ENCODE measurements at places on chromosomes 7 and 10.

DNA sequence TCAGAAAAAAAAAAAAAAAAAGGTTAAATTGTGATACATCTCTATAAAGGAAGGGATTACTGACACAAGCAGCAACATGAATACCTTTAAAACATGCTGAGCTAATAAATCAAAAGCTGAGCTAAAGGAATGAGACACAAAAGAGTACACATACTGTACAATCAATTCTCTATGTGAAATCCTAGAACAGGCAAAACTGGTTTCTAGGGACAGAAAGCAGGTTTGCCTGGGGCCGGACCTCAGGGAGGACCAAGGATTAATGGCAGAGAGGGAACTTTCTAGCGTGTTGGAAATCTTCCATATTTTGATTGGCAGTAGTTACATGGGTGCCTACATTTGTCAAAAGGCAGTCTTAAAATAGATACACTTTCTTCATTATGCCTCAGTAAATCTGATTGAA is 52.5 kb downstream of the KLRG2 start:
- no peak for DNase-seq

DNA sequence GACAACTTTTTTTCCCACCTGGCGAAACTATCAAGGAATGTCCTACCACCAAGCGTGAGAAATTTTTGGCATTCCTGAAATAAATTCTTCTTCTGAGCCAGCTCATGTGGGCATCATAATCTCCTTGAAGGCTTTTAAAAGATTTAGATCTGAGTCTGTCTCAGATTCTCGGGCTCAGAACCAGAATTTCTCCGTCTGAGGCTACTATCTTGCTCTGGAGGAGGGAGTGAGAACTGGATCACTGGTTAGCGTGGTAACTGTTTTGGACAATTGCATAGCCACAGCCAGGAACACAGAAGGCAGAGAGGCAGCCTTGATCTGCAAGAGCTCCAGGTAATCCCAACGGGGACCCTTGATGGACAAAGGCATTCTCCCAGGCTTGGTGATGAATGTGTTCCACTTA is 1.0 kb upstream of the PLAC9 start:
- no peak for DNase-seq

GRCh38 chr10:112810711-112811151 is 139.3 kb upstream of the TCF7L2 start:
- DNase-seq = no peak

GRCh38 chr10:60980997-60981396 is 37.0 kb upstream of the RHOBTB1 start:
- no peak for DNase-seq

- no peak for DNase-seq
Measured at GRCh38 chr10:96512524-96513304, 1.0 kb downstream of the TLL2 start.

- no peak for DNase-seq
Measured at GRCh38 chr10:88735661-88736060, 24.2 kb upstream of the LIPN start.

GRCh38 chr10:100330079-100330478 is at the start of gene PKD2L1:
TSS of gene PKD2L1 (minus strand) at chr10:100330228. CDS start at chr10:100330103, 125 bp downstream.
- no peak for DNase-seq

DNA sequence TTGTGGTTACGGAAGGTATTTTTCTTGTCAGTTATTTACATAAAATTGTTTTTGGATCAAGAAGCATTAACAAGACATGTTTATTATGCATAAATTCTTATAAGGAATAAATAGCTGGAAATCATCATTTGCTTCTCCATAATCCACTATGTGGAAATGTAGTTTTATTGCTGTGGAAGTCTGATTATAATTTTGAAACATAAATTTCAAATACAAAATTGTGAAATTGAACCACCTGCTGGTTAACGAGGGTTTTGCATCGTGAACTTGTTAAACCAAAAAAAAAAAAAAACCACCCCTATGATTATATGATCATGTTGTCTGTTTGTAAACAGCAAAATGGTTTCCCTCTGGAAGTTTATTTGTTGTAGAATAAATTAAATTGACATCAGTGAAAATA is 25.9 kb downstream of the ABRAXAS2 start:
- no peak for DNase-seq

DNA sequence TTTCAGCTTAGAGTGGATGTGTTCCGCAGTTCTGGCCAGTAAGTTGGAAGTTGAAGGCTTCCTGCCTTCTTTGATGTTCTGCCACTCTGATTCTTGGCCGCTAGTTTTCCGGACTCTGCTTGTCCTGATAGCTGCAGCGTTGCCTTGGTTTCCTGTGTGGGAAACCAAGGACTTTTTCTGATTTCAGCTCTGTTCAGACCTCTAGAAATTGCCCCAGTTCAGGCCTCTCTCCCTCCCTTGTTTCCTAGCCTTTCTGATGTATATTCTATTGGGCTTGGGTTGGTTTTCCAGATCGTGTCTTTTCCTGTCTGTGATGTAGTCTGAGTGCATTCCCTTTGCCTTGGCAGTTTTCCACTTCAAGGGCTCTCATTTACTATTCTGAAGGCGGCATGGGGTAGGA is 318.7 kb downstream of the BBS9 start:
- DNase-seq = no peak

GRCh38 chr7:114481999-114482398 is 67.4 kb downstream of the FOXP2 start:
- no peak for DNase-seq

- DNase-seq = no peak
Measured at GRCh38 chr7:66055321-66055956, 20.2 kb upstream of the ASL start.

DNA sequence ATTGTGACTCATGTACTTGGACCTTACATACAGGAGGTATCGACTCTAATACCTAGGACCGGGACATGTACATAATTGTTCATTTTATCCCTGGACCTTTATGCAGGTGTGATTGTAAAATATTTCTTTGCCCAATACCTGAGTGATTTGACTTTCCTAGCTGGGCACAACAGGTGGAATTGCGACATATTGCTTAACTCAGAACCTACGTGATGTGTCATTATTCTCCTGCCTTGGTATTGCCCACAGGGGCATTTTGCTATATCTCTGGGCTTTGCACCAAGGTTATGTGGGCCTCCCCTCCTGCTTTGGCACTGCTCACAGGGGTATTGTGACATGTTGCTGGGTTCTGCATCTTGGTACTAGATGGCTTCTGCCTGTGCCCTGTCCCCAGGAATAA is 23.9 kb upstream of the ZNF107 start:
- DNase-seq = no peak

GRCh38 chr7:5351507-5352265 is 68.9 kb downstream of the SLC29A4 start:
- no peak for DNase-seq

- no peak for DNase-seq
Measured at GRCh38 chr7:151039850-151040548, 8.3 kb upstream of the ASIC3 start.

DNA sequence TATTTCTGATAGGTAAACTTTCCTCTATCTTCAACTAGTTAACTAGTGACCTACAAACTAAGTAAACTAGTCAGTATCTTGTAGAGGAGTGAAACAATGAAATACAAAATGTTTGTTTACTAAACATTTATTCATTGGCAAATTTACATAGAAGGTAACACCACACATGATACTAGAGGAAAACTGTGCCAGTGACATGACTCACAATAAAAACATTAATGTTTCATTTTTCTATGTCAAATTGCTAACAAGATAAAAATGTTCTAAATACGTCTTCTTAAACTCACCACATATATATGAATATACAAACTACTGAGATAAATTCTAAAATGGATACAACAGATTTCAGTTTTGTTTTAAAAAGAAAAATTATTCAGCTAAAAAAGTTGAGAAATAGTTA is 471.3 kb downstream of the PARD3 start:
- no peak for DNase-seq

DNA sequence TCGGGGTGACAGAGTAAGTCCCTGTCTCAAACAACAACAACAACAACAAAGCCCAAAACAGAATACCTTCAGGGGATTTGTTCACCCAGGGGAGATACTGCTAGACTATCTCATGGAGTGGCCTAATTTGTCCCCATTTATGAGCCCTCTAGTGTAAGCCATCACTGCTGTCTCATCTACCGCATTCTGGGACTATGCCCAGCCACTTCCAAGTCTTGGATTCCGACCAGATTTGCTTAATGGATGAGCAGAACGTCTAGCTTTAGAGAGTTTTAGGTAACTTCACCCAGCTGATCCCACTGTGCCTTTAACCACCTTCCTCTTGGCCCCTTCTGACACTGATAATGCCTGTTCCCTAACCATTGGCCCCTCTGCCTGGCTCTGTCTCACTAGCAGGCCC is 47.1 kb downstream of the PAPSS2 start:
- no peak for DNase-seq

DNA sequence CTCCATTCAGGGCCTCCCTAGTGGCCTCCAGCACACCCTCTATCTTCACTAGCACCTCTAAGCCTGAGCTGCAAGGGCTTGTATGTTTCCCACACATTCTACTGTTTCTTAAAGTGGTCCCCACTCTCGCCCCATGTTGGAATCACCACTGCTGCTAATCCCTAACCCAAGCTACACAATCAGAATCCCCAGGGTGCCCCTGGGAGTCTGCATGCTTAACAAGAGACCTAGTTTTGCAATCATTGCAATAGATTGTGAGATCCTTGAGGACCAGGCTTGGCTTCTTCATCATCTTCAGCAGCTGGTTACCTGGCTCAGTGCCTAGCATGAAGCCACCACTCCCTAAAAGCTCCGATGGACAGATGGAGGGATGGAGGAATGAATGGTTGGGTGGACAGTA is 113.9 kb downstream of the MYOF start:
- DNase-seq = no peak

- no peak for DNase-seq
Measured at GRCh38 chr10:94219829-94220228, 142.9 kb downstream of the NOC3L start.

DNA sequence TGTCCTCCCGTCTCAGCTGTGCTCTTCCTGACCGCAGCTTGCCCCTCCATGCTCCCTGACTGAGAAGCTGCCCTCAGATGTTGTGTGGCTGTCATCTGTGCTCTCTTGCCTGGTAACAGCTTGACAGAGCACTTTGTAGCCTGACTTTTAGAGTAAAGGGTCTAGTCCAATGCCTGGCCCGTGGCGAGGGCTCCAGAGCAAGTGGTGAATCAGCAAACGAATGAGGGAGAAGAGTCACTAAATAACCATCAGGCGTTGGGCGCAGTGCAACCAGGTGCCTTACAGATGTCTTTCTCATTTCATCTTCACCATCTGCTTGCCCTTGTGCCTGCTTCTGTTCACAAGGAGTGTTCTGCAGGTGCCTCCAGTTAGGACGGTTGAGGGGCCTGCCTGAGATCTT is 45.6 kb downstream of the MKI67 start:
- DNase-seq = no peak

- DNase-seq = no peak
Measured at GRCh38 chr10:88670497-88670896, 6.3 kb downstream of the LIPF start.

GRCh38 chr10:110425684-110426293 is 71.9 kb upstream of the DUSP5 start:
- peak; percentile 53 for DNase-seq

- no peak for DNase-seq
Measured at GRCh38 chr7:1693419-1693990, 23.4 kb downstream of the ELFN1 start.

DNA sequence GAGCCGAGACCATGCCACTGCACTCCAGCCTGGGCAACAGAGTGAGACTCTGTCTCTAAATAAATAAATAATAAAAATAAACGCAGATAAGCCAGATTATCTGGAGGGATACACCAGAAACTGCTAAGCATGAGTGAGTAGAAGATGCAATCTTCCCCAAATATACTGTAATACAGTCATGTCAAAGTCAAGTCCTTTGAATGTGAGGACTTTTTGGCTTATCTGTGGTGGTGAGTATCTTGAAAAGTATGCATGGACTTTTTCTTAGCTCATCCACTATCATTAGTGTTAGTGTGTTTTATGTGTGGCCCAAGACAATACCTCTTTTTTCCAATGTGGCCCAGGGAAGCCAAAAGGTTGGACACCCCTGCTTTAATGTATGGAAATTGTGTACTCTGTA is 44.7 kb upstream of the PITRM1 start:
- no peak for DNase-seq

- no peak for DNase-seq
Measured at GRCh38 chr10:48790457-48791044, 105.9 kb downstream of the WDFY4 start.

GRCh38 chr7:76998285-76998589 is 33.9 kb downstream of the SPDYE17 start:
- DNase-seq = no peak

GRCh38 chr10:78301891-78302738 is 268.5 kb downstream of the RPS24 start:
- DNase-seq = no peak

- no peak for DNase-seq
Measured at GRCh38 chr7:137870684-137871083, 23.9 kb upstream of the DGKI start.

DNA sequence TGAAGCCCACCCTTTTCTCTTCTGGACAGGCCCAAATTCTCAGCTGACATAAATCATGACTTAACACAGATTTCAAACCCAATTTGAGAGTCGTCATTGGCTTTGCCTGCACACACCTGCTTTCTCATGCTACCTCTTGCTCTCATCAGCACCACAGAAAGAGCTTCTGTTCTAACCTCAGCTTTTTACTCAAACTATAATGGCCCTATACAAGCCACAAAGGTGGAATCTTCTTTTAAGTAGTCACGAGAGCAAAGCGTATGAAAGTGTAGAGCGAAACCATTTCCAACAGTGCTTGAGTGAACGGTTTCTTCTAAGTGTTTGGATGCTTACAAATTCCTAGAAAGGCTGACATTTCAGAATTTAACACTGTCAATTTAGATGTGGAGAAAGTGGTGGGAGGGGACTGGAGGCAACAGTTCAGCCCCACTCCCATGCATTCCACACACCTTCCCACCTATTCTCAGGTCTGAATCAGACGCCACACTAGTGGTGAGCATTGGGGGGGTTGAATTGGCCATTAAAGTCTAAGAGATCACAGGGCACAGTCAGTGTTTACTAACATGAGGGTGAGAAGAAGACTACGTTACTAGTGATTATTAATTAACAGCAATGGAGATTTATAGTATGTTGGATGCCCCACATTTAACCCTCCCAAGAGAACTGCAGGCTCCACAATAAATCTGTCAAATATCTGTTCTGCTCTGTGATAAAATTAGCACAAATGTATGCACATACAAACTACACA is 114.0 kb downstream of the PRKCQ start:
- DNase-seq = no peak

GRCh38 chr10:74704629-74705357 is 121.6 kb upstream of the KAT6B start:
- no peak for DNase-seq

- no peak for DNase-seq
Measured at GRCh38 chr7:124171068-124171467, 138.2 kb upstream of the TMEM229A start.

DNA sequence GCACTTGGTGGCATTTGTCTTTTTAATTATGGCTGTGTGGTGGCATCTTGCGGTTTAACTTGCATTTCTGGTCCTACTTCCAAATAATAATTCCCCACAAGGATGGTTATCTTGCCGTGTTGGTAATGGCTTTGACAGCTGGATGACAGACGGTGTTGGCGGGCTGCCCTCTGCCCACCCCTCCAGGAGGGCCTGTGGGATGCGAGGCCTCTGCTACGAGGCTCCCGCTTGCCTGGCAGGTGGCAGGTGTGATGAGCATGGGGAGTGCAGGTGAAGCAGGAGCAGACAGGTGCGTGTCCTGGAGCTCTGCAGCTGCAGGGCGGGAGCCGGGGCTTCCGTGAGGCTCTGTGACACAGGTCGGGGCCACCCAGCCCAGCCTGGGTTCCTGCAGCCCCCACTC is 11.8 kb downstream of the INPP5A start:
- no peak for DNase-seq

Data from CD4-positive, alpha-beta T cell treated with Interleukin-1 beta for 1 hour (primary cell).